Activated naive CD4-positive, alpha-beta T cell (primary cell): ENCODE measurements at places on chromosomes 6 and 20.

DNA sequence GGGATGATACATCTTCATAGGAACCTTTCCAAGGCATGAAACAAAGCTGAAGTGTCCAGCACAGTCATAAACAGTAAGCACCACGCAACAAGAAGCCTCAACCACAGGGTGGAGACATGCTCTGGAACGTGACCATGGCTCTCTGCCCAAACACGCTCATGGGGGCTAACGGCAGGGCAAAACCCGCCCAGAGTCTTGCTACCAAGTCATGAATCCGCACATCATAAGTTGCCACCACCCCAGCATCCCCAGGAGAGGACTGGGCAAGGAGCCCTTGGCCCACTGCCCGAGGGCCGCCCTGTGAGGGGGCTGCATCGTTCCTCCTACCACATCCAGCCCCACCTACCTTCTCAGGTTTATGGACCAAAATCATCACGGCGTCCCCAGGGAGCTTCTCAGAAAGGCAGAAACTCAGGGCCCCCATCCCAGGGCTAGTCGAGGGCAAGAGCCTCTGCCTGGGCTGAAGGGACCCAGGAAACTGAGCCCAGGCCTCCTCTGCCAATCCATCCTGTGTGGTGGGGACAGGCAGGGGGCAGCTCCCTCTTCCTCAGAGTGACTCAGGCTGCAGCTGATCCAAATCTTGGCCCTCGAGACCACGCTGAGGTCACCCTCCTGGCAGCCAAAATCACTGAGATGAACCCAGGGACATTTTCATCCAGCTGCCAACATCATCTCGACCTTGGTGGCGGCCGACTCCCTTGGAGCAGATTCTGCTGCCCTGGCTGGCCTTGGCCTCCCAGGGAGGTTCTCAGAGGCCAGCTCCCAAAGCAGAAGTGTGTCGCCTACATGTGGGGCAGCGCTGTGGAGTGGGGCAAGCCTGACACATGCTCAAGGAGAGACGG, 42.6 kb downstream of the BMP7 start:
- DNase-seq: no peak

DNA sequence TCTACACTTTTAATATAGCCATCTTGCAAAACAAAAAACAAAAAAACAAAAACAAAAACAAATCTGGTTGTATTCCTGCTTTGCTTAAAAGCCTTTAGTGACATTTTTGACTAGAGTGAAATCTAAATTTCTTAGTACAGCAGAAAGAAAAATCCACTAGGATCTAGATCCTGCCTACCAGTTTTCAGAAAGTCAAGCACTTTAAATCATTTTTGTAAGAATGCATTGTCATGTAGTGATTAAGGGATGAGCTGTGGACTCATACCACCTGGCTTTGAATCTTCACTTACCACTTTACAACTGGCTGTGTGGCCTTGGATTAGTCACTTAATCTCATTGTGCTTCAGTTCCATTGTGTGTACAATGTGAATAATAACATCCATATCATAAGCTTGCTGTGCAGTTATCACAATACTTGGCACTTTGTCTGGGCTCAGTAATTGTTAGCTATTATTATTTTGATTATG, 4.0 kb downstream of the MKKS start:
- no peak for DNase-seq

- no peak for DNase-seq
These were observed 72.5 kb downstream of the FLRT3 start for GRCh38 chr20:14264869-14265268.

- DNase-seq: no peak
These were observed 37.3 kb downstream of the PSMG4 start for GRCh38 chr6:3296078-3296477.

DNA sequence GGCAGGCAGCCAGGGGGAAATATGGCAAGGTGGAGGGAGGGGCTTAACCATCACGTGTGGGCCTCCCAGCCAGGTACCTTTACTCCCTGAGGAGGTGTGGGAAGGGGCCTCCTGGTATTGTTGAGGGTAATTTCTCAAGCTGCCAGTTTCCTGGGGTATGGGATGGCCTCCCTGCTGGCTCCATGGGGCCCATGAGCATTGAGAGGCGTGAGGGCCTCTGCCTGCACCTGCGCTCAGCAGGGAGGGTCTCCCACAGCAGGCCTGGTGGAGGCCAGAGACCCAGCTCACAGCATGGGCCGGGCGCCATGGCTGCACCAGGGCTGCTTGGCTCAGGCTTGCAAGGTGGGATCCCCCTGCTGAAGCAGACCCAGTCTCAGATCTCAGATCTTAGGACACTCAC, 113.0 kb downstream of the GRM4 start:
- DNase-seq: no peak
